ENCODE measurements at places on chromosomes 12 and 14. TPM values are rescaled to one million over a fixed set of nuclear protein-coding genes. Genes with fewer than 3 reads are reported as not detected.

The KRT78 gene
- total RNA-seq = not detected

The RPGRIP1 gene
- total RNA-seq = 0.41 TPM

The CMA1 gene
- total RNA-seq = not detected

The KRT79 gene
- total RNA-seq = 0.58 TPM

The KRT5 gene
- total RNA-seq = 0.79 TPM

The SOX5 gene
- total RNA-seq = 10.0 TPM

The CRIP2 gene
- total RNA-seq = 172 TPM

The IAPP gene
- not detected for total RNA-seq

The NGB gene
- total RNA-seq = not detected

The PIWIL1 gene
- not detected for total RNA-seq

The KLHL33 gene
- 0.20 TPM for total RNA-seq

The COPS7A gene
- total RNA-seq = 67.5 TPM

The TAS2R9 gene
- total RNA-seq = not detected

The TMEM253 gene
- total RNA-seq = 0.58 TPM

The KRT72 gene
- not detected for total RNA-seq

The NFATC4 gene
- total RNA-seq = 39.4 TPM

The ACOT4 gene
- 2.7 TPM for total RNA-seq

The EIF2S3B gene
- 2.2 TPM for total RNA-seq

The CHD8 gene
- total RNA-seq = 73.5 TPM

The OR4E2 gene
- total RNA-seq = not detected

The PFDN5 gene
- 370 TPM for total RNA-seq

The FOXN4 gene
- total RNA-seq = not detected

The SERPINA3 gene
- 198 TPM for total RNA-seq

The KLRC3 gene
- total RNA-seq = not detected

The COL2A1 gene
- not detected for total RNA-seq

The EML5 gene
- total RNA-seq = 1.8 TPM

The KRT81 gene
- not detected for total RNA-seq

The RAD9B gene
- 0.55 TPM for total RNA-seq

The RNU4-1 gene
- 3,185 TPM for total RNA-seq

The GALNT16 gene
- 2.4 TPM for total RNA-seq
